ENCODE measurements at places on chromosomes 6 and 20.

DNA sequence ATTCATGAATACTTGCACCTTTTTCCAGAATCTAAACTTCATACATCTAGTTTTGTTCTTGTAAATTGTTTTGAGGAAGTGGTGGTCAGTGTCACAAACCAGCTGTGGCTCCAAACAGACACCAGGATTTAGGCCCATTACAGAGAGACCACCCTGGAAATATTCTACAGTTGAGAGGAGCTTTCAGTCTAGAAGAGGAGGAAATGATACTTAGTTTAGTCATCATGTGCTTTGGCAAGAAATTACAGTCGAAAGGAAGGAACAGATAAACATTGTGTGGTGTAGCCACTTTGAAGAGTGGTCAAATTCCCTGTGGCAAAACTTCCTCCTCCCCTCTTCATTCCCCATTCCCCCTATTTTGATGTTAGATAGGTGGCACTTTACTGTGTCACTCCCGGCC is 15.7 kb downstream of the DCBLD1 start:
- DNase-seq: no peak

- no peak for DNase-seq
Measured at GRCh38 chr6:37507690-37508421, 8.2 kb upstream of the CCDC167 start.

DNA sequence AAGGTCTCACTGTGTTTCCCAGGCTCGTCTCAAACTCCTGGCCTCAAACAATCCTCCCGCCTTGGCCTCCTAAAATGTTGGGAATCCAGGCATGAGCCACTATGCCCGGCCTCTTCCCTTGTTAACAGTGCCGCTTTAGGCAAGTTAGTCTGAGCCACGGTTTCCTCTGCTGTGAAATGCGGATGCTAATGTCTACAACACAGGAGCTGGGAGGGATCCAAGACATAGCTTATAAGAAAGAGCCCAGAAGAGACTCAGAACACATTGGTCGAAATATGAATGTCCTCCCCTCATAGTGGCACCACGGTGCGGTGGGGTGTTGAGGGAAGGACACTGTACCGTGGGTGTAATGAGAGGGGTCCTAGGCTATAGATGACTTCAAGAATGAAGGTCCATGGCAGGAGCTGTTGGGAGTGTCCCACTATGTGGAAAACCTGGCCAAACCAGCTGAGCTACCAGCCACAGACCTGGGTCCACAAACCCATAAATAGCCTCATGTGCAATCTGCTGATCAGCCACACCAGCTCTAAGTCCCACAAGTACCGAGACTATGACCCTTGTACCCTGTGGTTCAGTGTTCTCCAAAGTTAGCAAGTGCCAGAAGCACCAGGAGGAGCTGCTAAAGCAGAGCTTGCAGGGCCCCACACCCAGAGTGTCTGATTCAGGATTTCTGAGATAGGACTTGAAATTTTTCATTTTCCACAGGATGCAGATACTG is 57.8 kb upstream of the ZFAND3 start:
- no peak for DNase-seq

DNA sequence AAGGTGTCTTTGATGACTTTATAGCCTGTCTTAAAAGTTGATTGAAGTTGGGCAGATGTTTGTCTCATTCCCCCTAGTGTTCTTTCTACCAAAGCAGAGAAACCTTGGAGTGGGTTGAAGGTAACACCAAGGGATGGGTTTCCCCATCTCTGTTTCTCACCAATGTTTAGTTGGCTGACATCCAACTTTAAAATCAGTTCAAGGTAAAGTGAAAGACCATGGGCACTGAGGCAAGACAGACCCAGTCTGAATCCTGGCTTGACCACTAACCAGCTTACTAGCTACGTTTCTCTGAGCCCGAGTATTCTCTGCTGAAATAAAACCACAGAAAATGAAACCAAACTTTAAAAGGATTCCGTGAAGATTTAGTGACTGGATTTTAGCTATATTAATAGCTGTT is 258.9 kb downstream of the KIF16B start:
- no peak for DNase-seq

DNA sequence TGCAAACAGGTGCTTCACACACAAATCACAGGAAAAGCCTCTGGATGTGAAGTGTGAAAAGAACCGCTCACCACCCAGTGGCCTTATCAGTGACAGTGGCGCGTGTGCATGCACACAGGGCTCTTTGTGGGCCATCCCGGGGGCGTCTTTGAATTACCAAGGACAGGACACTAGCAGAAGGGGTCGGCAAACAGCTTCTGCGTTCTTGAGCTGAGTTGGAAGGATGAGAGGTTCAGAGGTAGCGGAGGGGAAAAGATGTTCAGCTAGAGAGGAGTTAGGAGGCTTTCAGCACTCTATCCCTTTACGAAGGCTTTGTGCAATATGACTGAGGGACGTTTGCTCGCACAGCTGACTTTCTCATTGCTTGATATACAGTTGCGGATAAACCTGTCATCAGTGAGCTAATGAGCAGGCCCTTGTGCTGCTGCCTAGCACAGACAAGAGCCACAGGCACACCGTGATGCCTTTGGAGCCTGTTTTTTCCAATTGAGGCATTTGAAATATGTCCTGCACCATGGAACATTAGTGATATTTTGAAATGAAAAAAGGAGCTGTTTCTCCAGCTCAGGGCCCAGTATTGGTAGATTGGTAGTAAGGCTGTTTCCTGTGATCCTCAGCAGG is 83.1 kb downstream of the IYD start:
- no peak for DNase-seq

DNA sequence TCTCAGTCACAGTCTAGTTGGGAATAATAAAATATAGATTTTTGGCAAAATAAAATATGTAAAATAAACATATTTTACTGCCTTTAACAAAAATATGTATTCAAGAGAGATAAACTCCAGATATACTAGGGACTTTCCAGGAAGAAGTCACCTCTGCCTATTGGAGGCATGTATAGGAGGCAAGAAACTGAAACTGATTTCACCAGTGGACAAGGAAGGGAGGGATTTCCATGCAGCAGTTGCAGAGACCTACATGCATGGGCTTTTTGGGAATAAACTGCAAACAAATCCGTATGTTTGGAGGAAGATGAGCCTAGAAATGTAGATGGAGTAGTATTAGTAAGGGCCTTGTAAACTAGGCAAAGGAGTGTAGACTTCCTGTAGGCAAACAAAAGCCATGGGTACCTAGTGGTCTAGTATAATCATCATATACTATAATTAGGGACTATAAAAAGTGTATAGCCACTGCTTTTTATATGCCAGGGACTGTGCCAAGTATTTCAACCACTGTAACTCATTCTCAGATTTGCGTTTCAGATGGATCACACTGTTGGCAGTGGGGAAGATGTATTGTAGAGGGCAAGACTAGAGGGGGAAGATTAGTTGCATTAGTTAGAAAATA is 38.9 kb downstream of the CD109 start:
- no peak for DNase-seq

DNA sequence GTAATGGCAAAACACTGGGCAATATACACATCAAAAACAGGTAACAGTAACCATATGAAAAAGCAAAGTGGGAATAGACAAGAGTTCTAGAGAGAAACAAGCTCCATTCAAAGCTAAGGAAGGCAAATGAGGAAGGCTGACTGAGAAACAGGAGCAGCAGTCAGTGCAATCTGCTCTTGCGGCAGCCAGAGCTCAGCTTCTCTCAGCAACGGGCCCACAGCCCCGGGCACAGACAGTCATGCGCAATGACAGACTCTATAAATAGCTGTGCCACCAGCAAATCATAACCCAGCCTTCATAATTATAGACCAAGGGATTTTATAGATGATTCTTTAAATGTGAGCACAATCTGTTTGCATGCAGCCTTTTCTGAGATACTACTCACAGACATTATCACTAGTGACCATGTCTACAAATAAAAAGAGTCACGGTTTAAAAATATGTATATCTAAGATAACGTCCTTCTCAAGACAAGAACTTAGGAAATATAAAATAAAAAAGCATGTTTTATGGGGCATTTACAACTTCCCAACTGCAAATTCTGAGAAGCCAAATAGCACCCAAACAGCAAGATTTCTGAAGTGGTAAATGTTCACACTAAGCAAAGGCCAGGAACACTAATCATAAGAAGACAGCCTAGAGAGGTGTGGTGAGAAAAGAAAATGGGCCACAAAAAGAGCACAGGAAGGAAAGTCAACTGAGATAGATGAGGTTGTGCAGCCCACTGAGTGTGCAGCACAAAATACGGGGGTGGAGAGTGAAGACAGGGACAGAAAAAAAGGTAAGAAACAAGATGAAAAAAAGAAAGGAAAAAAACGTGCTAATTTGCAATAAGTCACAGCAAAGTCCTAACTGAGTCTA is 39.9 kb upstream of the BEND6 start:
- no peak for DNase-seq

DNA sequence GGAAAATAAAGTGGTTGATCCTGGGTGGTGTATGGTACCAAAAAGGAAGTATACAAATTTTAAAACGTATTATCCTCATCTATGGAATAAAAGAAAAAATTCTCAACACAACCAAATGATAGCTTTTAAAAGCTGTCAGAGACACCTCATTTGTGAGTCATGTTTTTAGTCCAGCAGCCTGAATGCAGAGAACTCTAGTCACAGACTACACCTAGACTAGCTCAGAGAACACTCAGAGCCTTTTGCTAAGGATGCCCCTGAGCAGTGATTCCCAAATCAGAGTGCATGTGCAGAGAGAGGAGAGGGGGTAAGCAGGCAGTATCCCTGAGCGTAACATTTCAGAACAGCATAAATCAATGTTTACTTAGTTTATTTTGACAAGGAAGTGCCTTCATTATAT is 809.3 kb downstream of the HACE1 start:
- no peak for DNase-seq

GRCh38 chr20:4962241-4962855 is 39.0 kb downstream of the SLC23A2 start:
- DNase-seq: no peak

GRCh38 chr6:138948546-138949179 is 39.4 kb downstream of the REPS1 start:
- DNase-seq: no peak

DNA sequence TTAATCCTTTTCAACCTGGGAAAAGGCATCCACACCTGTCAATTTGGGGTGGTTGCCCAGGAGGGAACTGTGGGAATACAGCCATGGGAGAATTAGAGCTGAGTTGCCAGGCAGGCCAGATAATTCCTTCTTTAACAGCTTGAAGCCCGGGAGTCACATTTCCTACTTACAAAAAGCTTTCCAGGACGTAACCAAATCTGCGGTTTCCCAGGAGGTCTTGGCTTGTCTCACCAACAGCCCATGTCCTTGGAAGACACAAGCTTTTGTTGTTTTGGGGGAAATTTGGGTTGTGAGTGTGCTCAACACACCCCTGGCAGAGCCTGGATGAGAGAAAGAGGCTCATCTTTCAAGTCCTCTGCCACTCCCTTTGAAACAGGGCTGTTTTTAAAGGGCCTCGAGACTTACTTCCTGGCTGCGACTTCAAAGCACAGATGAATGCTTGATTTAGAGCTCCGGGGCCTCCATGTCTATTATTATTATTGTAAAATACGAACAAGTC is 465.9 kb upstream of the BTBD3 start:
- no peak for DNase-seq

DNA sequence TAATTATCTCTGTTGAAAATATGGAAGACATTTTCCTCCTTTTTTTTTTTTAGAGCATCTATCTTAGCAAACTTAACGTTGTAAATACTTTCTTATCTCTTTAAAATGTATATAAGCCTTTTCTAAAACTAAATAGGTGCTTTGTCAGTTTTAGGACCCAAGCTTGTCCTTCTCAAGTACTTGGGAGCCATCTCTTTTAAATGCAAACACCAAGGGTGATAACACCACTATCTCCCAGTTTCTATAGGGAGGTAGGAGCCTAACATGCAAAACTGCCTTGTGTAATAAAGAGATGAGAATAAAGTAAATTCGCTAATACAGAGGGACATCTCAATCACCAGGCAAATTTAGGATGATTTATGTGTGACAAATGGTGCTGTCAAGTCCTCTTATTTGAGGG is 157.0 kb upstream of the FAM83B start:
- no peak for DNase-seq

- DNase-seq: no peak
Measured at GRCh38 chr6:26299286-26300042, 65.5 kb upstream of the BTN3A2 start.

DNA sequence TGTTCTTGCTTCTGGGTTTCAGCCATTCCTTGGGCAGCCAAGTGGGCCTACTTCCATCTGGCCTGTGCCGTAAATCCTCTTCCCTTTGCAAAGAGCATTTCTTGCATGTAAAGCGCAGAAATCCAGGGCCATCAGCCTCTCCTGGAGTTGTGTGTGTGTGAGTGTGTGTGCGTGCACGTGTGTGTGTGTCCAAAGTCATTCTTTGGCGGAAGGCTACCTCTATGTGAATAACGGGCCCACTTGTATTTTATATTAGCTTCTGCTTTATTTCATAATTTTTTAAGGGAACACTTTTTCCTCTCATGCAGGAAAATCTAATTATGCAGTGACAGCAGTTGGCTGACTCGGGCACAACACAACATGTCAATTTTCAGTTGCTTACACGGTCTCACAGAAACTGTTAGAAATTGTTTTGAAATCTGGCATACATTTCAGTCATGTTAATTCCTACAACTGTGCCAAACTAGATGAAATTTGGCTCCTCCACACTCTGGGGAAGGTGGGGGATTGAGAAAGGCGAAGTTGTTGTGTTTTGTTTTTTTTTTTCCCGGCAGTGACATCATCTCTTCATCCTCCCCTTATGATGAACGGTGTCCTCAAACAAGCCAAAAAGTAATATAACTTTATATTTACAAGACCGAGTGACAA is 223.7 kb upstream of the TSHZ2 start:
- DNase-seq: no peak

- DNase-seq: no peak
Measured at GRCh38 chr6:42051268-42051653, 937 bp downstream of the TAF8 start.

GRCh38 chr6:47371139-47371869 is 61.6 kb upstream of the TNFRSF21 start:
- no peak for DNase-seq

DNA sequence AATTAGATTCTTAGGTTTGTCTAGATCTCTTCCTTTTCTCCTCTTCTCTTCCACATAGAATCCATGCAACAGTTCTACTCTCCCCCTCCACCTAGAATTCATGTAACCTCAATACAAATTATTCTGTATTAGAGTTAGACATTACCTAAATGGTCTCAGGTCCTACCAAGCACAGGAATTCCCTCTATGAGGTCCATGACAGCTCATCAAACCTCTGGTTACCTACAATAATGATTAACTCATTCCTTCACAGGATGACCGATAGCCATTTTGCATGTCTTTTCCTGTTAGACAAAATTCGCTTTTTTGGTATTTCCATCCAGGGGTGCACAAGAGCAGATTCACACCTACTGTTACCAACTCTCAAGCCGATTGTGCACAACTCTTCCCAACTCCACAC is 27.4 kb upstream of the BMP2 start:
- DNase-seq: no peak

Measured in stimulated activated CD4-positive, alpha-beta T cell treated with anti-CD3 and anti-CD28 coated beads, Interleukin-15, amount 100 ng/mL, for 1 hour (primary cell).